ENCODE measurements at places on chromosomes 3 and 15.

GRCh38 chr3:106068795-106069194, 200.0 kb upstream of the CBLB start:
- DNase-seq = no peak

DNA sequence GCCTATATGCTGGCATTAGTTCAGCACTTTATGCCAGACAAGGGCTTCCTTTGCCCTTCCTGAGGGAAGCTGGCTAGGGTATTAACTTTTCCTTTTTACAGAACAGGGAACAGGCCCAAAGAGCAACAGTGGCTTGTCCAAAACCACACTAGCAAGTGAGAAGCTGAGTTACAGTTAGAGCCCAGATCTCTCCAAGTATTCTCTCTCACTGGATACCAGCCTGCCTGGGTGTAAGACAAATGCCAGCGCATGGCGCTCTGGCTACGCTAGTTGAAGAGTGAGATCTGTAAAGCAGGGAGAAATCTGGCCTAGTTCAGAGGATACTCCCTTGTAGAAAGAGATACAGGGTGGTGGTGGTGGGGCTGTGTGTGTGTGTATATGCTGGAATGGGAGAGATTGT, 38.4 kb downstream of the RAB11A start:
- DNase-seq = no peak

DNA sequence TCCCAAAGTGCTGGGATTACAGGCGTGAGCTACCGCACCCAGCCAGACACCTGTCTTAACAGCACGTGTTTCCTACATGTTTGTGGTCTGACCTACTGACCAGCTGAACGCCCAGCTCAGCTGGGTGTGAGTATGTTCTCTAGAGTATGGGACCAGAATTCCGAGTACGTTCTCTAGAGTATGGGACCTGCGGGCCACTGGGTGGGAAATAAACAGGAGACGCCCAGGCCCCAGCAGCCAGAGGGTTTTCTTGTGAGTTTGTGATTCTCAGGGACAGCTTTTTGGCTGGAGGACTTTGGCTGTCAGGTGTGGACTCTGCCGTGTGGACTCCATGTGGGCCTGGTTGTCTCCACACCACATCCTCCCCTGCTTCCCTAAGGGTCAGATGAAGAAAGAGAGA, 87.3 kb downstream of the CHRD start:
- DNase-seq = no peak

- no peak for DNase-seq
Measured at GRCh38 chr15:84847382-84847781, 30.2 kb downstream of the ALPK3 start.

DNA sequence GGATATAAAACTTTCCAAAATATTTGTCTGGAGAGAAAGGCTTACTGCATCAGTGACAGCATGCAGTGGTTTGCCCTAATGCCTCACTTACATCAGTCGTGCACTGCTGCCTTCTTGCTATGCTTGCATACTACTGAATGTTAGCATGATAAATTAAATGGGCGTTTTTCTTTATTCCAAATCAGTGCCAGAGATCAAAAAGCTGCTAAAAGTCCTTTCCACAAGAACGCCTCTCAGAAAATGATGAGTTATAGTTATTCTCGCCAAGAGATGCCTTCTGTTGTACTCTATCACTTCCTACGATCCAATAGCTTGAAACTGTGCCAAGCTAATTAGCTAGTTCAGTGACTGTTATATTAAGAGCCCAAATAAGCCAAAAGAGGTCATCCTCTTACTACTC, 345.8 kb upstream of the ROBO2 start:
- DNase-seq = peak; percentile 15

GRCh38 chr15:76898102-76898501, 7.0 kb downstream of the SCAPER start:
- DNase-seq = no peak

DNA sequence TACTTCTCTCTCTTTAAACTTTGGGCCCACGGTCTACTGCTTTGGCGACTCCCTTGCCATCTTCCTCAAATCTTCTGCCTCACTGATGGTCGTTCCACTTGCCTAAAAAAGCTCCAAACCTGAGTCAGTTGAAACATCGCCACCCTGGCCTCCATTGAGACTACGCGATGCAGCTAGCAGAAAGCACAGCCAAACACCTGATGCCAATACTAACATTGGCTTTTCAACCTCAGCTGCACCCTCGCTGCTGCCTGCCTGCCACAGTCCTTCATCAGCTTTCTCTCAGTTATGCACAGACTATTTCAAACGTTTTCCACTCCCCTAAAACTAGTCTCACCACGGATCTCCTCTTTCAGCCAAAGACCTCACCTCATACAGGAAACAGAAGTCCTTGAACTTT, 214.2 kb upstream of the TMCO5A start:
- DNase-seq = no peak

- no peak for DNase-seq
Measured at GRCh38 chr3:135325096-135325495, 530.0 kb downstream of the EPHB1 start.

- no peak for DNase-seq
Measured at GRCh38 chr3:105816833-105817232, 52.0 kb downstream of the CBLB start.

GRCh38 chr3:183249006-183249718, 3.9 kb upstream of the B3GNT5 start:
- no peak for DNase-seq

DNA sequence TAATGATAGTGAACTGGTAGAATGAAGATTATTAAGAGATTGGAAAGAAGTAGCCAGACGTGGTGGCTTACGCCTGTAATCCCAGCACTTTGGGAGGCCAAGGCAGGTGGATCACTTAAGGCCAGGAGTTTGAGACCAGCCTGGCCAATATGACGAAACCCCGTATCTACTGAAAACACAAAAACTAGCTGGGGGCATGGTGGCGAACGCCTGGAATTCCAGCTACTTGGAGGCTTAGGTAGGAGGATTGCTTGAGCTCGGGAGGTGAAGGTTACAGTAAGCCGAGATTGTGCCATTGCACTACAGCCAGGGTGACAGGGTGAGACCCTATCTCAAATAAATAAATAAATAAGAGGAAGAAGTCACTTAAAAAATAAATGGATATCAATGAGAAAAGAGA, 14.0 kb downstream of the USP8 start:
- no peak for DNase-seq

DNA sequence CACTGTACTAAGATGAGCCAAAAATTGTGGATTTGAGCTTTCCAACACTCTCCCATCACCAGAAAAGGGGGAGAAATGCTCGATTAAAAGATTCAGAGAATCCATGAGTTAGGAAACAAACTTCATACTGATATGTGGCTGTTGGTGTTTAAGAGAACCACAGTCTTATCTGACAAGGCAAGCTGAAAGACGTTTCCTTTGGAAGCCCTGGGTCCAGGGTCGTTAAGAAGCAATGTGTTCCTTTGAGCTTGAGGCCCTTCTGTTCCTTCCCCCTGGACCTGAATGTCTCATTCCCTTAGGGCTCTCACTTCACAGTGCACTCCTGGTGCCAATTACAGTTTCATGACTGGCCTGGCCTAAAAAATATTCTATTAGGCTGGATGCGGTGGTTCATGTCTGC, 524.8 kb upstream of the PPP2R3A start:
- no peak for DNase-seq

- no peak for DNase-seq
Measured at GRCh38 chr3:127092368-127092767, 100.6 kb upstream of the PRR23E start.

- DNase-seq = no peak
Measured at GRCh38 chr15:78450285-78450858, 12.4 kb downstream of the IREB2 start.

All from kidney (tissue), 22 donors.